ENCODE measurements at places on chromosomes 7 and 10. TPM values are rescaled to one million over a fixed set of nuclear protein-coding genes. Genes with fewer than 3 reads are reported as not detected.

GRCh38 chr10:43160046-43160920 is 22.0 kb downstream of the CSGALNACT2 start:
- no peak for DNase-seq
- no peak overlapping the region for H3K27ac ChIP-seq
- H3K4me3 ChIP-seq: no peak overlapping the region
- H3K4me1 ChIP-seq: peaks cover 12% of the 10 kb centered on the region
- H3K27me3 ChIP-seq: no peaks in the 10 kb centered on the region

- H3K36me3 ChIP-seq: no peaks in the 10 kb centered on the region
- peaks cover 13% of the 10 kb centered on the region for H3K4me1 ChIP-seq
- no peak for DNase-seq
- no peak overlapping the region for H3K4me3 ChIP-seq
These were observed 4.6 kb downstream of the LANCL2 start for GRCh38 chr7:55369427-55370400.

The SLC25A13 gene
- polyA plus RNA-seq: 10.9 TPM

The ARID5B gene
- 11.3 TPM for polyA plus RNA-seq

The SLC18A3 gene
- polyA plus RNA-seq: 0.07 TPM

The PYROXD2 gene
- polyA plus RNA-seq: 17.8 TPM

DNA sequence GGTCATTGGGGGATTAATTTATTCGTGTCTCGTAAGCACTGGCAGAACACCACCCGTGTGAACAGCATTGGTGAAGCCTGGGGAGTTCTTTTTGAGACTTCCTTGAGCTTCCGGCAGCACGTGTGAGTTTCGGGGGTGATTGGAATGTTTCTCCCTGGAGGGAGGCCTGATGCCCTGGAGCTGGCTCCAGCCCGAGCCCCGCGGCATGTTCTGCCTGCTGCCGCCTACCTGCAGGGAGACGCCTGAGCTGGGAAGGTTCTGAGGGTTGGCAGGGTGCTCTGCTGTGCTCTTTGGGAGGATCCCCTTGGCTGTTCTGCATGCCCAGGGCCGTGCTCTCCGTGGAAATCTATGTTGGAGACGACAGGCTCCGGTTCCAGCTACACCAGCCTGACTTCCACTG is 159.3 kb downstream of the MGMT start:
- H3K27ac ChIP-seq: peak overlapping the region; percentile 12
- H3K4me1 ChIP-seq: no peaks in the 10 kb centered on the region
- H3K36me3 ChIP-seq: no peaks in the 10 kb centered on the region

The ACHE gene
- 7.9 TPM for polyA plus RNA-seq

The SPACDR gene
- 2.4 TPM for polyA plus RNA-seq

DNA sequence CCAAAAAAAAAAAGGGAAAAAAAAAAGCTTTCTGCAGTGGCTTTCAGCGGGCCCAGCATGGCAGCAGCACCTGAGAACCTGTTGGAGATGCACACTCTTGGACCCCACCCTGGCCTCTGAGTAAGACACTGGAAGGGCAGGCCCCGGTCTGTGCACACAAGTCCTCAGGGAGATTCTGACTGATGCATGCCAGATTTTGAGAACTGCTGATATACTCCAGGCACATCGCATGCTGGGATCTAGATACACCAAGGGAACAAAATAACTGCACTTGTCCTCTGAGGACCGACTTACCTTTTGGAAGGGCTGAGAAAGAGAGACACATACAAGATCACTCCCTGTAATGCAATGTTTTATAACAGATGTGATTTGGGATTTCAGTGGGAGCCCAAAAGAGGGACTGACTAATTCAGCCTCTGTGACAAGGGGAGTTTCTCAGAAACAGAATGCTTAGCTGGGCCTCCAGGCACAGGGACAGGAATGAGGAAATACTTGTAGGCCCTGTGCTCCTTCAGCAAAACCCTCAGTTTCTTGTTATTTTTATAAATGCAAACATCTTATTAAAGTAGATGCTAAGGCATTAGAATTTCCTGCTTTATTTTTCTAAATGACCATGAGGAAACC is 8.2 kb downstream of the EGFR start:
- no peak overlapping the region for H3K4me3 ChIP-seq
- H3K4me1 ChIP-seq: no peaks in the 10 kb centered on the region
- H3K36me3 ChIP-seq: no peaks in the 10 kb centered on the region
- no peak overlapping the region for H3K27ac ChIP-seq
- DNase-seq: no peak
- H3K27me3 ChIP-seq: peaks cover 5% of the 10 kb centered on the region

The C10orf90 gene
- polyA plus RNA-seq: 0.27 TPM

GRCh38 chr10:23343591-23344240 is 881 bp downstream of the C10orf67 start:
- peak overlapping the region; percentile 14 for H3K4me3 ChIP-seq
- no peak overlapping the region for H3K27ac ChIP-seq
- peaks cover 15% of the 10 kb centered on the region for H3K27me3 ChIP-seq
- no peaks in the 10 kb centered on the region for H3K4me1 ChIP-seq

GRCh38 chr10:76111986-76112825 is 680.8 kb downstream of the LRMDA start:
- H3K4me3 ChIP-seq: no peak overlapping the region
- H3K4me1 ChIP-seq: no peaks in the 10 kb centered on the region
- no peaks in the 10 kb centered on the region for H3K36me3 ChIP-seq
- no peak overlapping the region for H3K27ac ChIP-seq
- H3K27me3 ChIP-seq: peaks cover 6% of the 10 kb centered on the region

The SEMA3E gene
- 1.8 TPM for polyA plus RNA-seq

The ZNF804B gene
- polyA plus RNA-seq: 0.02 TPM

The PRF1 gene
- polyA plus RNA-seq: 12.3 TPM

DNA sequence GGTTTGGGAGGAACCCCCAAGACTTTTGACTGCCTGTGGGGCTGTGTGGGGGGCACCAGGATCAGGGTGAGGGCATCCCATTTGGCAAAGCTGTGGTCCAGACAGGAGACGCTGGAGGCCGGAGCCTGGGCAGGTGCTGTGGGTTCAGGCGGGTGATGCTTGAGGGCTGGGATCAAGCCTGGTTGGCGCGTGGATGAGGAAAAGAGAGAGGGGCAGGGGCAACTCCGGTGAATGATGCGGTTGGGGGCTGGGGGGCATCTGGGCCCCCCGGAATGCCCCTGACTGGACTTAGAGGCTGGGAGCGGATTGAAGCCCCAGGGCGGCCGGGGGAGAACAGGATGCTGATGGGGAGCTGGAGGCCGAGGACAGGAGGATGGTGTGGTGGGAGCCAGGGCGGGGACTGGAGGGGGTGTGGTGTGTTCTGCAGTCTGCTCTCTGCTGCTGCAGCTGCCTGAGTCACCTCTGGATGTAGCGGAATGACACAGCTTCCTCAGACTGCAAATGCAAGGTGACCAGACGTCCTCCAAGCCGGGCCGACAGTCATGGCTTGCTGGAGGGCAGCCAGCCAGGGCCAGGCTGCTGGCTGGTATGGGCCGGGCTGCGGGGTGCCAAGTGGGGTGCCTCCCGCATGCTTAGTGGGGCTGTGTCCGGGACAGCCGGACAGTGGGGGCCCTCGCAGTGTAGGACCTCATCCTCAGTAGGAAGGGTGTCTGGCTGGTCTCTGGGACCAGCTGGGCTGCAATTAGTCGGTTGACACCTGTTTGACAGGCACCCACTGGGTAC is 3.2 kb downstream of the MAFK start:
- peaks cover 61% of the 10 kb centered on the region for H3K36me3 ChIP-seq
- DNase-seq: no peak
- peak overlapping the region; percentile 93 for H3K27ac ChIP-seq

DNA sequence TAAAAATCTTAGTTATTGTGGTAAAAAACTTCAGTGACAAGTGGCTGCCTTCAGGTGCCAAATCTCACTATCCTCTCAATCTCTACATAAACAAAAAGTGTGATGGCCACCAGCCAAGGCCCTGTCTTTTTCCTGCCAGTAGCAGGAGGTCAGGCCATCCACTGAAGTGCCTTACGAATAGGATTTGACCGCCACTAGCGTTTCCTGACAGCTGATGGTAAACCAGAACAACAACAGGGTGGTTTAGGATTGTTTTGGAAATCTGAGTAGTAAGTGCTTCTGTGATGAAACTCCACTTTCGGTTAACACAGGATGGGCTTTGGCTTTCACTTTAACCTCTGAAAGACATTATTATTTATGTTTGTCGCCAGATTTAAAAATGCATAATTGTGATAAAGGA is 55.7 kb upstream of the OGDHL start:
- H3K27ac ChIP-seq: no peak overlapping the region
- H3K4me1 ChIP-seq: no peaks in the 10 kb centered on the region
- H3K4me3 ChIP-seq: no peak overlapping the region
- DNase-seq: no peak

- no peaks in the 10 kb centered on the region for H3K36me3 ChIP-seq
- no peak overlapping the region for H3K4me3 ChIP-seq
- no peak overlapping the region for H3K27ac ChIP-seq
- H3K27me3 ChIP-seq: no peaks in the 10 kb centered on the region
These were observed 140.1 kb upstream of the ADAM12 start for GRCh38 chr10:126528315-126528835.

GRCh38 chr10:81136261-81136660 is 598.6 kb downstream of the SH2D4B start:
- no peak overlapping the region for H3K4me3 ChIP-seq
- H3K27ac ChIP-seq: no peak overlapping the region
- no peaks in the 10 kb centered on the region for H3K36me3 ChIP-seq
- no peak for DNase-seq

- H3K27ac ChIP-seq: no peak overlapping the region
- H3K36me3 ChIP-seq: no peaks in the 10 kb centered on the region
- no peak overlapping the region for H3K4me3 ChIP-seq
- H3K4me1 ChIP-seq: no peaks in the 10 kb centered on the region
These were observed 7.7 kb downstream of the SLIT1 start for GRCh38 chr10:97178074-97178473.
